Stimulated activated CD4-positive, alpha-beta T cell treated with anti-CD3 and anti-CD28 coated beads, TNF-alpha, amount 100 ng/mL, for 4 hours (primary cell): ENCODE measurements at places on chromosomes 11 and 22.

DNA sequence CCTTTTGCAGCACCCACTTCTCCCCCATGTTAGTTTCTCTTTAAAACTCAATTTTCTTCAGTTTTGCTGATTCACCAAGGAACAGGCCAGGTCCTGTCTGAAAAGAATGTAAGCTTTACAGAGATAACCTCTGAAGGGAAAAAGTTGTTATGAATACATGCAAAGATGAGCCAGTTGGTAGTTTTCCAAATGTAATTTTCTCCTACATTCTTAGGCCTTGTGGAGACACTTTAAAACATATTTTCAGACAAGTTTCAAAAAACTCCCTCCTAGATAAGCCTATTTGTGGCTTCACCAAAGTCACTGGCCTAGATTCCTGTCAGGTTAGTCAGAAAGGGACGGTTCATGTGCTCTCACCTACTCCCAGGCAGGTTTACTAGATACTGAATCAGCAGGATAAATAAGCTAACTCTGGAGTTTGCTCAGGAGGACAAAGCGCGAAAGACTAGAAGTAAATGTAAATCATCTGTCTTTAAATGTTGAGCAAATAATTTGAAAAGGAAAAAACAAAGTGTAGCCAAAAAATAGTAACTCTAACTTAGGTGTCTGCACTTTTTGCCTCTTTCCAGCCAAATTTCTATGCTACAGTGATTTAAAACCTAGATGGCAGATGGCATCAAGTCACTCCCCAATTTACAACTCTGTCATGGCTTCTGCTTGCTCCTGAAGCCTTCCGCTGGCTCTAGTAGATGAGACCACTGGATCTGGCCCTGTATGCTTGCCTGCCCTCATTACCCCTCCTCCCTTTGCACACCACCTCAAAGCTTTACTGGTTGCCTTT is 4.9 kb upstream of the ATP6V1E1 start:
- no peak for DNase-seq

- DNase-seq = no peak
These were observed 194.3 kb upstream of the MTNR1B start for GRCh38 chr11:92775003-92775676.

GRCh38 chr11:20483931-20484330 is 96.4 kb downstream of the PRMT3 start:
- DNase-seq = no peak

- DNase-seq = no peak
These were observed 375.7 kb downstream of the SHANK2 start for GRCh38 chr11:70876685-70877084.

DNA sequence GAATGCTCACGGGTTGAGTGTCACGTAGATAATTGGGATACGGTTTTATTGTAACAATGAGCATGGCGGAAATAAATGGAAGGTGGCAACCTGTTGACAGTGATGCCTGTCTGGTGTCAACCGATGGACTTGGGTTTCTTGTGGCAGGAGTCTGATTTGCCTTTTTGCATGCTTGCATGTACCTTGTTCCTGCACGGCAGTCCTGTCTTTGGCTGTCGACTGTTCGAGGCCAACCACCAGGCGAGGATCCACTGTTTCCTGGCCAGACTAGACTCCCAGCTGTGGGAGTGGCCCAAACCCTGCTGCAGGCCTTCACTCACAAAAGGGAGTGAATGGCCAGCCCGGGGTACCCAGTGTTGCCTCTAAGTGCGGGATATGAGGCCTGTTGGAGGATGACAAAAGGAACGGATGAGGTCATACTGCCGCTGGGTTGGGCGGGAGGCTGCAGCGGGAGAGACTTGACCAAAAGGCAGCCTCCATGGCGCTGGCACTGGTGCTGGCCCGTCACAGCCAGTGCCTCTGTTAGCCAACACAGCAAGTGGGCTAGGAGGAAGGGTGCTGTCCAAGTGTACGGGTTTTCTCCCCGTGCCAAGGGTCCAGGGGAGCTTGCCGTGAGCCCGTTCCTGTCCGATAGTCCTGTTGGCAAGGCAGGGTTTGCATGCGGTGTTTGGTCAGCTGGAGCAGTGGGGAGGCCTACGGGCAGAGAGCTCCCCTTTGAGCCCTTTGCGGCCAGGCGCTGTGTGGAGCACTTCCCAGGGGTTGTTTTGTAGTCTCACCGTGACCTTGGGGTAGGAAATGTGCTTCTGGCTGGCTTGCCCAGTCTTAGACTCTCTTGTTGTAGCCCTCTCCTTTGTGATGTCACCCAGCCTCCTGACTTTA is 974 bp downstream of the DGCR8 start:
- no peak for DNase-seq
